ENCODE measurements at places on chromosomes 1 and 21. TPM values are rescaled to one million over a fixed set of nuclear protein-coding genes. Genes with fewer than 3 reads are reported as not detected.
A peak's percentile ranks its signal among the peaks of the same experiment; 100 is the strongest.

- DNase-seq = no peak
Measured at GRCh38 chr21:34526618-34527290, 14.7 kb upstream of the KCNE1 start.

- no peak for DNase-seq
Measured at GRCh38 chr21:44433791-44434567, 21.3 kb upstream of the LRRC3 start.

GRCh38 chr1:41578712-41579335 lies 94.3 kb upstream of the EDN2 start:
- no peak for DNase-seq

GRCh38 chr21:39980241-39980820 lies 113.1 kb downstream of the PCP4 start:
- no peak for DNase-seq

DNA sequence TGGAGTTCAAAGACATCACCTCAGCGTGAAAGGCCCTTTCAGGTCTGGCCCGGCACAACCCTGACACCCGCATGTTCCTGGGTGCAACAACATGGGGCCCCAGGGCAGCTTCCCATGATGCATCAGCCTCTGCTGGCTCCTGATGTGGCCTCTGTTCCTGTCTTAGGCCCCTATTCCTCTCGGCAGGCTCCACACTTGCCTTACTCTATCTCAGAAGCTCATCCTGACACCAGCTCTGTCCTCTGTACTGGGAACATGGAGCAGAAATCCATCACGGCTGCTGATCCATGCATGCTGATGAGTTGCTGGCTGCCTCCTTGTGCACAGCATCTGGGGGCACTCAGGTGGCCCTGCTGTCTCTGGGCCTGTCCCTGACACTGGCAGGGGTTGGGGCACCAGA lies 74.6 kb downstream of the ADARB1 start:
- no peak for DNase-seq

DNA sequence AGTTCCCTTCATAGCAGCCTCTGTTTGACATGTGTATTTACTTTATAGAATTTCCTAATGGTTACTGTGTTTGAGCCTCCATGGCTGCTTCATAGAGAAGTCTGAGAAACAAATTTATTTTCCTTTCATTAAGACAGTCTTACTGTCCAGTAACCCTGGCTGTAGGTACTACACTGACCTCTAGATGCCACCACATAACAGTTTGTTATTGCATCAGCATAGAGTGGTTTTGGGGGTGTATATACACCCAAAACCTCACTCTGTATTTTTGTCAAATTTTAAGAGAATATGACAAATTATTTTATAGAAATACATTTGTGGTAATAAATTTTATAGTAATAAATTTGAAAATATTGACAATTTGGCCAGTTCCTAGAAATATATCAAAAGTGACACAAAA lies 57.3 kb downstream of the OBSCN start:
- DNase-seq = no peak

- no peak for DNase-seq
Measured at GRCh38 chr1:47701741-47702515, 264.1 kb downstream of the FOXD2 start.

DNA sequence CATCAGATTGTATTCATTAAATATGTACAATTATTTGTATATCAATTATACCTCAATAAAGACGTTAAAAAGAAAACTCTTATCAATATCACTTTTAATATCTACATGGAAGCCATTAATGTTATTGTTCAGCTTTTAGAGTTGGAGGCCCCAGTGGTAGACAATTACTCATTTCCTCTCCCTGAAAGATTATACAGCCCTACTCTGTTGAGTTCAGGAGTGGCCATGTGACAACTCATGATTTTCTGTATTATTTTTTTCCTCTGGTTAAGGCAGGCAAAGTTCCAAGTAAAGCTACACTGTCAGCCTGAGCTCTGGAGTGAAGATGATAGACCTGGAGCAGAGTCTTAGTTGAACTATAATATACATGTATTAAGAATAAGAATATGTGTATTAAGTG lies 247.9 kb upstream of the B3GALT2 start:
- no peak for DNase-seq

SPAG17 gene
- polyA plus RNA-seq = not detected

GRCh38 chr1:160777486-160778089 lies 18.4 kb upstream of the LY9 start:
- no peak for DNase-seq

CCDC181 gene
- polyA plus RNA-seq = not detected

GRCh38 chr1:206962272-206962671 lies 8.0 kb downstream of the FCAMR start:
- no peak for DNase-seq

- DNase-seq = no peak
Measured at GRCh38 chr1:93490357-93490756, 42.4 kb downstream of the FNBP1L start.

- no peak for DNase-seq
Measured at GRCh38 chr1:48470481-48470855, 1.5 kb downstream of the SPATA6 start.

GADD45A gene
- polyA plus RNA-seq = 7.0 TPM

- no peak for DNase-seq
Measured at GRCh38 chr1:197600751-197601150, 174.5 kb downstream of the DENND1B start.

CAMK2N1 gene
- 0.14 TPM for polyA plus RNA-seq

TTC13 gene
- polyA plus RNA-seq = 9.9 TPM

DNA sequence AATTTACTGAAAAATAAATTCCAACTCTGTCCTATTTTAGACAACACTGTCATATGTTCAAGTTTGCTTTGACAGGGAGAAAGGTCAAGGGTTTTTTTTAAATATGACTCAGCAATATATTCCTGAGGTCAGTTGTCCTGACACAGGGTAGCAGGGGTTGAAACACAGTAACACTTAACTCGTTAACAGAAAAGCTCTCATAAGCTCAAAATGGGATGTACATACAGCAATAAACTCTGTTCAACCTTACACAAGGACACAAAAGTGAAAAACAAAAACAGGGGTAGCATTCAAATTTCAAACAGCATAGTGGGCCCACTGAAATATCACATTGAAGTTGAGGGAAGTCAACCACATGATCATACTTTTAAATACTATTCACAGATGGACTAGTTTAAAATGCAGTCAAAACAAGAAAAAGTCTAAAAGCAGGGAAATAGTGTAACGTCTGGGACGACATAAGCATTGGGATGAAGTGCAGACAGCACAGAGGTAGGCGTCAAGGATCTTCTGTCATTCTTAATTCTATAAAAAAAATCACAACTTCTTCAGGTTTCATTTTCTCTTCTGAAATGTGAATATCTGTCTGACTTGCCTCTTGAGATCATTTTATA lies 89.9 kb downstream of the SLC44A5 start:
- DNase-seq = no peak

- peak; percentile 59 for DNase-seq
Measured at GRCh38 chr1:223133824-223134435, 9.1 kb downstream of the TLR5 start.

- no peak for DNase-seq
Measured at GRCh38 chr21:41647806-41648561, 118.9 kb downstream of the RIPK4 start.

IL19 gene
- not detected for polyA plus RNA-seq

KIF17 gene
- not detected for polyA plus RNA-seq

DNA sequence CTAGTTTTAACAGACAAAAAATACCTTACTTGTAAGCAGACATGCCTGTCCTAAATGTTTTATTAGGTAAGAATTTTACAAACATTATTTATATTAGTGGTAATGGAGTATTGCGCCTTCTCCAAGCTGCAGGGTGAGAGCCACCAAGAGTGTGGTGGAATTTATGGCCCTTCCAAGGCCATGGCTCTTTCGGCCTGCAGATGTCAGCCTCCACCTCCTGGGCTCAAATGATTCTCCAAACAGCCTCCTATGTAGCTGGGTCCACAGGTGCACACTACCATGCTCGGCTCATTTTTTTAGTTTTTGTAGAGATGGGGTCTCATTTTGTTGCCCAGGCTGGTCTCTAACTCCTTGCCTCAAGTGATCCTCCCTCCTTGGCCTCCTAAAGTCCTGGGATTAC lies 56.3 kb downstream of the ITGB3BP start:
- no peak for DNase-seq

GRCh38 chr1:116763116-116763786 lies 9.0 kb downstream of the CD2 start:
- DNase-seq = peak; percentile 54

DNA sequence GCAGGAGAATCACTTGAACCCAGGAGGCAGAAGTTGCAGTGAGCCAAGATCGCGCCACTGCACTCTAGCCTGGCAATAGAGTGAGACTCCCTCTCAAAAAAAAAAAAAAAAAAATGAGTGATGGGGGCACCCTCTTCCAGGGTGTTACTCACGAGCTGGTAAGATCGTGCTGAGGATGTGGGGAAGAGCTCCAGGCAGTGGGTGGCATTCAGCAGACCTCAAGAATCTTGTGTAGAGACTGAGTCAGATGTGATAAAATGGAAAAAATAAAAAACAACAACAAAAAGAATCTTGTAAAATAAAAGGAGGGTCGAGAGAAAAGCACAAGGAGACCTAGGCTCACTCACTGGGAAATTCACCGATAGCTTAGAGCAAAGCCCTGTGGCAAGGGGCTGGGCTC lies 38.5 kb downstream of the EPHA2 start:
- DNase-seq = no peak

- DNase-seq = no peak
Measured at GRCh38 chr1:94299627-94300553, 62.5 kb upstream of the ARHGAP29 start.

DNA sequence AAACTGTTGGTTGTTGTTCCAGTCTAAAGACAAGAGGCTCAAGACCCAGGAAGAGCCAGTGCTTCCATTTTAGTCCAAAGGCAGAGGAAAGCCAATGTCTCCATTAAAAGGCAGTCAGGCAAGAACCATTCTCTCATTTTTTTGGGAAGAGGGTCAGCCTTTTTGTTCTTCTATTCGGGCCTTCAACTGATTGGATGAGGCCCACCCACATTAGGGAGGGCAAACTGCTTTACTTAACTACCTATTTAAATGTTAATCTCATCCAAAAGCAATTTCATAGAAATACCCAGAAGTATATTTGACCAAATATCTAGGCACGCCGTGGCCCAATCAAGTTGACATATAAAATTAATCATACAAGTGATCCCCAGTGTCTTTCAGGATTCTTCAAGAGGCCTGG lies 104.4 kb upstream of the SYT6 start:
- DNase-seq = no peak

DNA sequence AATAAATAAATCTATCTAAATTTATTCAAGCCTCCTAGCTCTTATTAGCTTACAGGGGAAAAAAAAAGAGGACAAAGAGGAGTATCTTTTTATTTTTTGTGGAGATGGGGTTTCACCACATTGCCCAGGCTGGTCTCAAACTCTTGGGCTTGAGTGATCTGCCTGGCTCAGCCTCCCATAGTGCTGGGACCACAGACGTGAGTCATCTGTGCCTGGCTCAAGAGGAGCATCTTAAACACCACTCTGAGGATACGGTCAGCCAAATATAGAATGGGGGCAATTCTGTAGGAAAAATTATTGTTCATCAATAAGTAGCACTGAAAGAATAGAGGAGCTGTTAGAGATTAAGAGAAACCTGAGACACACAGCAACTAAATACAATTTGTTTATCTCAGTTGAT lies 24.1 kb downstream of the SLC45A3 start:
- no peak for DNase-seq

- DNase-seq = no peak
Measured at GRCh38 chr1:48767975-48768510, 8.6 kb downstream of the BEND5 start.

GRCh38 chr21:39531840-39532239 lies 80.1 kb downstream of the SH3BGR start:
- DNase-seq = no peak

CLCA1 gene
- polyA plus RNA-seq = not detected

GNPAT gene
- 30.1 TPM for polyA plus RNA-seq

GRCh38 chr1:19765623-19766022 lies 34.1 kb downstream of the TMCO4 start:
- no peak for DNase-seq

DNA sequence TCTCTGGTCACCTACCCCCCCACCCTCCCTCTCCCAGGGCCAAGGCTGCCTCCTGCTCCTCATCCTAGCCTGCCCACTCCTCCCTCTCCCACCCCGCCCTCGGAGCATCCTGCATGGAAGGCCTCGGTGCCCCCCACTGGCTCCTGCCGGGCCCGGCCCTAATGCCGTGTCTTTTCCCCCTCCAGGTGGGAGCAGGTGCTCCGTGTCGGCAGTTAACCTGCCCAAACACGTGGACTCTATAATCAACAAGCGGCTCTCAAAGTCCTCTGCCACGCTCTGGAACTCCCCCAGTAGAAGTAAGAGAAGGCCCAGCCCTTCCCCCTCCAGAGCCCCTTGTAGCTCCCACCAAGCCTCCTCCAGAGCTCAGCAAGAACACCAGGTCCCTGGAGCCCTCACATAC lies 18.8 kb downstream of the MAP7D1 start:
- no peak for DNase-seq

GRCh38 chr1:84133479-84133878 lies 10.6 kb upstream of the PRKACB start:
- DNase-seq = no peak

- no peak for DNase-seq
Measured at GRCh38 chr1:117098287-117098890, 23.2 kb downstream of the TRIM45 start.

UBQLN4 gene
- polyA plus RNA-seq = 9.9 TPM

DNA sequence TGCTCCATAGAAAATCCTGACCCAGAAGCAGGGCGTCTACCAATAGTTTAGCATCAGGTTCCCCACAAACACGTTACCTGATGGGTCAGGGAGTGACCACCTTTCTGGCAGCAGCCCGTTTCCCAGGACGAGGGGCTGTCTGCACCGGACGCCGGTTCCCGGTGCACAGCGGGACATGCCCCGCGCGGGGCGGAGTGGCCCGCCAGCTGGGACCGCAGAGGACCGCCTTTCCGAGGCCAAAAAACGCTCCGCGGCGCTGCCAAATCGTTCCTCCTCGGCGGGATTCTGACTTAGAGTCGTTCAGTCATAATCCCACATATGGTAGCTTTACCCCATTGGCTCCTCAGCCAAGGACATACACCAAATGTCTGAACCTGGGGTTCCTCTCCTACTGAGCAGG lies 126.1 kb downstream of the LIPI start:
- no peak for DNase-seq

DNA sequence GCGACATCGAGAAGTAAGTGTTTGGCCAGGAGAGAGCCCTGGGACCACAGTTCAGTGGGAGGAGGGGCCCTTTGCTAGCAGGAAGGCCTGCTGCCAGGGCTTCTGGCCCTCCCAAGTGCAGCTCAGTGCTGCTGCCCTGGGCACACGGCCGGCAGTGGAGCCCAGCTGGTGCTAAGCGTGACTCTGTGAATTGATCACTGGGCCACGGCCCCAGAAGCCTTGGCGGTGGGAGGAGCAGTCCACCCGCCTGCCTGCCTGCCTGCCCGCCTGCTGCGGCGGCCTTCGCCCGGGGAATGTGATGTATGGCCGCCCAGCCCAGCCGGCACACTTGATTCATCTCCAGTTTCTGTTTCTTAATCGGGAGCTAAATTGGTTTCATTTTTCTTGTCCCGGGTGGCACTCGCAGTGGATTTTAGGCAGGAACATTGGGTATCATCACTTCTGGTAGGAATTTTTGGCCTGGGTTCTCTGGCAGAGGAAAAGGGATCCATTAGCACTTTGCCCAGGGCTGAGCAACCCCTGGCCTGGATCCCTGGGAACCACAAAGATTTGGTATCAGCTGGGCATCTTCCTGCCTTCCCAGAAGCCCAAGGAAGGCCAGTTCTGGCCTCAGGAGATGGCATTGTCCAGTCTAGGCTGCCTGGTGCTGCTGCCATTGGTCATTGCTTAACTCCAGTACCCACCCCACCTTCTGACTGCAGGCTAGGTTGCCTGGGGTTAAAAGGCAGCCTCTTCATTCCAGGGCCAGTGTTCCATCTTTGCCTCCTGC lies 28.6 kb downstream of the TMEM53 start:
- no peak for DNase-seq

LCE1D gene
- not detected for polyA plus RNA-seq
